Osteoblast (primary cell): ENCODE measurements at places on chromosomes 5 and 9. TPM values are rescaled to one million over a fixed set of nuclear protein-coding genes. Genes with fewer than 3 reads are reported as not detected.

Gene PRRX2
- total RNA-seq: 27.5 and 34.8 TPM in 2 replicates

Gene RNF44
- 5.4 and 6.2 TPM in 2 replicates for total RNA-seq

Gene ADGRD2
- total RNA-seq: not detected in 2 replicates

Gene BOD1
- 90.5 and 91.6 TPM in 2 replicates for total RNA-seq

Gene PCDHGA7
- total RNA-seq: 6.5 TPM in 2 replicates

Gene PCDHGC5
- 3.6 and 5.3 TPM in 2 replicates for total RNA-seq

Gene IFNA13
- not detected in 2 replicates for total RNA-seq

Gene KIF12
- total RNA-seq: not detected in 2 replicates

Gene SLC9A3
- 1.2 and 1.4 TPM in 2 replicates for total RNA-seq

Gene NAA35
- total RNA-seq: 23.5 and 25.6 TPM in 2 replicates

Gene ZNF79
- total RNA-seq: 11.9 and 13.3 TPM in 2 replicates

Gene POLR3G
- total RNA-seq: 1.8 and 3.6 TPM in 2 replicates

Gene EIF4E1B
- not detected in 2 replicates for total RNA-seq

Gene ARHGEF37
- 0.72 and 0.88 TPM in 2 replicates for total RNA-seq
